ENCODE measurements at places on chromosomes 5 and 9.
A peak's percentile ranks its signal among the peaks of the same experiment; 100 is the strongest.

DNA sequence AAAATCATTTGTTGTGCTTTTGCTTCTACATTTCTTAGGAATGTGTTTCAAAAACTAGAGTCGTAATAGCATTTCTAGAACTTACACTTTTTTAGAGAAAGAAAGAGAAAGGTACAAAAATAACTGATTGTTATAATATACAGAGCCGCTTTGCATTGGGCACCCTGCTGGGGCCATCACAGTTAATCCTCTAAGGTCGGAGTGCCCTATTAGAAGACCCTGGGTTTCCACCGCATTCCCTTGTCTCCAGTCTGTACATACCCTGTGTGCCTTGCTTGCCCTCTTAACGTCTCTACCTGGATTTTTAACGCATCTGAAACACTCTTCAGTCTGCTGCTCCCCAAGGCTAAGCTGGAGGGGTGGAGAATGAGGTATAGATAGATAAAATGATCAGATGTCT is 1.3 kb downstream of the MARVELD2 start:
- DNase-seq: no peak

GRCh38 chr9:128414461-128414860 is 6.2 kb upstream of the CERCAM start:
- no peak for DNase-seq

GRCh38 chr5:59763541-59763940 is 130.0 kb downstream of the PDE4D start:
- no peak for DNase-seq

- no peak for DNase-seq
These were observed 9.6 kb downstream of the TLE4 start for GRCh38 chr9:79581388-79581787.

- DNase-seq: no peak
These were observed 21.8 kb downstream of the SLC35D2 start for GRCh38 chr9:96361668-96362067.

- no peak for DNase-seq
These were observed 17.4 kb upstream of the COL5A1 start for GRCh38 chr9:134624137-134624591.

DNA sequence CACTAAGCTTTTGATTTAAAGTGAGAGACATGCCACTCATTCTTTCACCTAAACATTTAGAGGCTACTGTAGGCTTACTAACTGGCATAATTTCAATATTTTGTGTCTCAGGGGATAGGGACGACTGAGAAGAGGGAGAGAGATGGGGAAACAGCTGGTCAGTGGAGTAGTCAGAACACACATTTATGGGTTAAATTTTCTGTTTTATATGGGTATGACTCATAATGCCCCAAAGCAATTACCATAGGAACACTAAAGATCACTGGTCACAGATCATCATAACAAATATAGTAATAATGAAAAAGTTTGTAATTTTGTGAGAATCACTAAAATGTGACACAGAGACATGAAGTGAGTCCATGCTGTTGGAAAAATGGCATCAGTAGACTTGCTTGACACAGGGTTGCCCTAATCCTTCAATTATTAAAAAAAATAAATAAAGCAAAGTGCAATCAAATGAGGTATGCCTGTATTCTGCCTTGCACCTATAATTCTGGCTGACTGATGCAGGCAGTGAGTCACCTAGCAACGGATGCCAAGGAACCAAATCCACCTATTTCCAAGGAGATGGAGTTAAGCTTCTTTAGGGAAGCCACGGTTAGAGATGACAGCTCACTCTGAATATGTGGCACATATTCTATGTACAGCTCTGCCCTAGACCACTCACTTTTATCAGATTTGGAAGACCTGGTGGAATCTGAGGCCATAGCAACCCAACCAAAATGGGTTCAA is 166.1 kb downstream of the MARCHF11 start:
- no peak for DNase-seq

- DNase-seq: no peak
These were observed 18.1 kb upstream of the NEUROG1 start for GRCh38 chr5:135553688-135554462.

DNA sequence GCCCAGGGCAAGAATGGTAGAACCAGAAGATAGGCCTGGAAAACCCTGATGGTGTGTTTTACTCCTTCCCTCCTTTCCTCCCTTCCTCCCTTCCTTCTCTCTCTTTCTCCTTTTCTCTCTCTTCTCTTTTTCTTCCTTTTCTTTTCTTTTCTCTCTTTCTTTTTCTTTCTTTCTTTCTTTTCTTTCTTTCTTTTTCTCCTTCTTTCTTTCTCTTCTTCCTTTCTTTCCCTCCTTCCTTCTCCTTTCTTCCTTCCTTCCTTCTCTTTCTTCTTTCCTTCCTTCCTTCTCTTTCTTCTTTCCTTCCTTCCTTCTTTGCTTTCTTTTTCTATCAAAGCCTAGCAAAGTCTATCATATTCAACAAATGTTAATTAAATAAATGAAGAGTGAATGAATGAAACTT is 24.0 kb upstream of the UBE2QL1 start:
- no peak for DNase-seq

DNA sequence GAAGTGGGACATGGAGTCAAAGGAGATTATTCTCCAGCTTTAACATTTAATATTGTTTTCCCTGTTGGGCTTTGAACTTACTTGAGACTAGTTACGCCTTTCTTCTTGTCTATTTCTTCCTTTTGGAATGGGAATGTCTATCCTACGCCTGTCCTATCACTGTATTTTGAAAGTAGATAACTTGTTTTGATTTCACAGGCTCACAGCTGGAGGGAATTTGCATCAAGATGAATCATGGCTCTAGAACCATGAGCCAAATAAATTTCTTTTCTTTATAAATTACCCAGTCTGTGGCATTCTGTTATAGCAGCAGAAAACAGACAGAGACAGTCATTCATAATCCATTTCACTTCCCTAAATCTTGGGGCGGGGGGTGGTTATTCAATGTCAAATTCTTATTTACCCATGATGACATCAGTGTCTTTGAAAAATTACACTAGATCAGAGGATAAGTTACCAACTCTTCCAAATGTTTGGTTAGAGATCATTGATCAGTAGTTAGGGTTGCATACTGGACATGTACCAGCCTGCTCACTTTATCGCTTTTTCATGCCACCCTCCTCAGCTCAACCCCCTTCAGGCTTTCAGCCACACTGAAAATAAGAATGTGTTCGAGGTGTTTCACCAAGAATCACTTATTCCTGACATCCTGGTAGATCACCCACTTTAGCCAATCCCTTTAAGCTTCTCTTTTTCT is 419.6 kb upstream of the PIK3R1 start:
- DNase-seq: no peak

GRCh38 chr5:125011947-125012346 is 265.5 kb upstream of the ZNF608 start:
- DNase-seq: no peak

DNA sequence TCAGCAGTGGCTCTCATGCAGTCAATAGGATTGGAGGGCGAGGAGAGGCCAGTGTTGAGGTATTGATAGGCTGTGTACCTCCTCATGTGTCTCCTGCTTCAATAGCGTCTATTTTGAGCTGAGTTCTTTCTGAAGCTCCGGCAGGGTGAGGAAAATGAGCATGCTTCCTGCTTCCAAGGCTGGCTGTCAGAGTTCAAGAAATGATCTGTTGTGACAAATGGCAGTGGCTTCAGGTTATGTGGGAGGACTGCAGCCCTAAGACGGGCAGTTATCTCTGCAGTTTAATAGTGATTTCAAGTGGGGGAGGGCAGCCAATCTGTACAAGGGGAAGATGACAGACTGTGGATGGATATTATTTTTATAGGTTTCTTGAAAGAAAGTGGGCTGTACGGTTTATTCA is 54.0 kb upstream of the CXCL14 start:
- no peak for DNase-seq

DNA sequence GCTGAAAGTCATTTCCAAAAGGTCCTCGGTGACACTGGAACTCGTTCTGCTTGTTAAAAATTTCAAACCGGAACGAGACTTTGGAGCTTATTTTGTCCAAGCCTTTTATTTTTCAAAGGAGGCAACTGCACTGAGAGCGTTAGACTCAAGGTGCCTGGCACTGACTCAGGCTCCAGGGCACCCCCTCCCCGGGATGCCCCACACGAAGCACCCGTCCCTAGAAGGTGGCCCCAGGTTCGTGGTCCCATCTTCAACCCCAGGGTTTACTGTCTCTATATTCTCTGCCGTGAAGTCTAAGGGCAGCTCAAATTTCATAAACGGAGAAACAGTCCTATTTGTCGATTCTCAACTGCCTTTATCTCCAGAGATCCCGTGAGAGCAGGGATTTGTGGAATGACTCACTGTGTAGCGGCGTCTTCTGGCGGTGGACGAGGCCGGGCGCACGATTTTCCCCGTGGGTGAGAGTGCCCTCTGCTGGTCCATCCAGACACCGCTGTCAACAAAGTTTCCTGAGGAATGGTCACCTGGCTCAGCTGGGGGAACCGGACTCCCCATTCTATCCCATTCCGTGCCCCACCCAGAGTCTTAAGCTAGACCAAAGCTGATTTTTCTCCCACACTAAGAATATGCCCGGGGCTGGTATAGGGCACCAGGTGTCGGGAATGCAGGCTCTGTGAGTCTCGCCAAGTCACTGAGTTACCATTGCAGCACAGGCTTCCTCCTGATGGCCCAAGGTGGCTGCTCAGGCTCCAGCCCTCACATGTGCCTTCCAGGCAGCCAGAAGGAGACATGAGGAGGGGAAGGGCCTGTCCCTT is 27.1 kb upstream of the SLC6A19 start:
- no peak for DNase-seq

DNA sequence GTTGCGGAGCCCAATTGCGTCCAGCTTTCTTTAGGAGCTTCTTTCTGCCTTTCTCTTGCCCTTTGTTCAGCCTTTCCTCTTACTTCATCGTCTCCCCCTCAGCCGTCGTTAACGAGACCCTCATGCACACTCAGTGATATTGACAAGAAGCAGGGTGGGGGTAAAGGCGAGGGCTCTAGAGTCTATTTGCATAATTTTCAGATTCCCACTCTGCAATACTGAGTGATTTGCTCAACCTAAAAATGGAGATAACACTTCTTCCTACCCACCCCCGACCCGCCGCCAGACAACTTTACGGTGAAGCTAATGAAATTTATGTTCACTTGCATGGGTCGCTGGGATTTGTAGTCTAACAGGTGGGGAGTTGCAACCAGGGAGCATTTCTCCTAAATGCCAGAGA is 1.3 kb upstream of the TBC1D2 start:
- peak; percentile 59 for DNase-seq

DNA sequence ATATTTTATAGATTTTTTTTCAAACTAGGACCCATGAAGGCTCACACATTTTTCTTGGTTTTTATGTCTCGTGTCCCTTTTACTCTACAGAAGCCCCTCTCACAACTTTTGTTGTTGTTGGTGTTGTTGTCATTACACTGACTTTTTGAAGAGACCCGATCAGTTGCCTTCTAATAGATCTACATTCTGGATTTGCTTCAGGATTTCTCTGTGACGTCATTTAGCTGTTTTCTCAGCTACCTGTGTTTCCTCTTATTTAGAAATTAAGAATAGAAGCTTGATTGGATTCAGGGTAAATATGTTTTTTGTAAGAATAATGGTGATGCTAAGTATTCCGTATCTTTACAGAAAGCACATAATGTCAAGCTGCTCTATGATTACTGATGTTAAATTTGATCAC is 213.3 kb upstream of the ZNF462 start:
- no peak for DNase-seq

- peak; percentile 29 for DNase-seq
These were observed 125.4 kb upstream of the ANKH start for GRCh38 chr5:14996997-14997396.

DNA sequence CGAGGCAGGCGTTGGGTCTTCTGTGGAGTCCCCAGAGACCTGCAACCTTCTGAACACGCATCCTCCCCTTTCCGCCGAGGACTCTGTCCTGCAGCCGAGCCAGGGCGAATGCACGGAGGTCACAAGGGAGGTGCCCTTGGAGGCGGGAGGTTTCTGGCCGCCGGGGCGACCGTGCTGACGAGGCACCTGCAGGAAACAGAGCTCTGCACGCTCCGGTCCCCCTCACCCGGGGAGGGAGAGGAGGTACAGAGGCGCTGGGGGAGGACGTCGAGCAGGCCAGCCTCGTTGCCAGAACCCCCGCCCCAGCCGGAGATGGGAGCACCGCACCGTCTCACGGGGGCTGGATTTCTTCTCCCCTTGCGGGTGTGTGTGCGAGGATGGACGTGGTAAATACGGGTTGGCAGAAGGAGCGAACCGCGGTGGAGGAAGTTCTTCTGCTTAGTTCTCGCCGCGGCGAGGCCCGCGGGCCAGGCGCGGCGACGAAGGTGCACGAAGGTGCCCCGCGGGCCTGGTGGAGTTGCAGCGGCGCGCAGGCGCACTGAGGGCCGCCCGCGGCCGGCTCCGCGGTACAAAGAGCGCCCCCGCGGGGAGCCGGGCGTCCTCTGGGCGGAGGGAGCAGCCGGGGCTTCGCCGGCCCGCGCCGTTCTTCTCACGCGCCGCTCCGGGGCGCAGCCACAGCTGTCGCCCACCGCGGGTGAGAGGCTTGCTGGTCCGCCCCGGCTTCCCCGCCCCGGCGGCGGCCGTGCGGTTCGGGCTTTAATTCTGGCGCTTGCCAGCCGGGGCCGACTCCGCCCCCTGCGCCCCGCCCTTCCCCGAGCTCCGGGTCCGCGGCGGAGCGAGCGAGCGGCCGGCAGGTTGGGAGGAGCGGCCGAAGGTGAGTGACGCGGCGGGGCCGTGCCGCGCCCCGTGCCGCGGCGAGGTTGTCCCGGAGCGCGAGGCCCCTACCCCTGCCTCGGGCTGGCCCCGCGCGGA is 289.5 kb downstream of the DOCK8 start:
- DNase-seq: peak; percentile 59

- DNase-seq: no peak
These were observed 734.9 kb downstream of the DTWD2 start for GRCh38 chr5:118253225-118254061.

GRCh38 chr9:15189481-15189880 is 117.5 kb downstream of the TTC39B start:
- DNase-seq: no peak

DNA sequence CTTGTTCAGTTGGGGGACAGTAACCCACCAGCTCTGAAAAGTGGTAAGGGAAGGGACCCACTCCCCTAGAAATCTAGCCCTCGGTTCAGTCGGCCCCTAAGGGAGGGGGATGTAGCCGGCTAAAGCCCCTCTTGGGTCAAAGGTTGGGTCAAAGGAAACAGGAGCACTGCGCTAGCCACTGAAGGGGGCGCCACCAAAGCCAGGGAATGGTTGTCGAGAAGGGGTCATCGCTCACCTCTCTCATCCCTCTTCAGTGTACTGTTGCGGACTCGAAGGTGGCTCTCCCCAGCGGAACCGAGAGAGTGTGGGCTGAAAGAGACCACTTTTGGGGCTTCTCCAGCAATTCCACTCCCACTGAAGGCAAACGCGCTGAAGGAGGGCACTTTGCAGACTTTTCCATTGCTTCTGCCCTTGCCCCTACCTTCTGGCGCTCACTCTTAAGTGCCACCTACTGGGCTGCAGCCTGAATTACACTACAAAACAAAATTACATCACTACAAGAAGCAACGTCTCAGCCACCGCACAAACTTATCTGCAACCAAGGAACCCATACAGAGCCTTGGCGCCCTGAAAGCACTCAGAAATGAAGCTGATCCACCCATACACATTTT is 396.9 kb downstream of the PDE4D start:
- DNase-seq: no peak
